ENCODE measurements at places on chromosomes 5 and 9.

DNA sequence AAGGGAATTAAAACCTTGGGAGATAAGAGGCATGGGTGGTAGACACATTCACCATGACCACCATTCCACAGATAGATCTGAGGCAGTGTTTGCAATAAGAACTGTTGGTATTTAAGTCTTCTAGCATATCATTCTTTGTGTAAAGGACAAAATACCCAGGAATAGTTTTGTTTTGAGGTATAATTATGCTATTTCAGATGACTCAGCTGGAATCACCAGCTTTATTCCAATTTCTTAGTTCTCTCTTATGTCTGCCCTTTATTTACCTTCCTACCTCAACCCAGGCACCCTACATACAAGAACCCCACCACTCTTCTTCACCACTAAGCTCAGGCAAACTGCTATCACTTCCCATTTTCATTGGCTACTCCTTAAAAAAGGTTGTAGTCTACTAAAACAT is 94.7 kb upstream of the TRIO start:
- DNase-seq: no peak

DNA sequence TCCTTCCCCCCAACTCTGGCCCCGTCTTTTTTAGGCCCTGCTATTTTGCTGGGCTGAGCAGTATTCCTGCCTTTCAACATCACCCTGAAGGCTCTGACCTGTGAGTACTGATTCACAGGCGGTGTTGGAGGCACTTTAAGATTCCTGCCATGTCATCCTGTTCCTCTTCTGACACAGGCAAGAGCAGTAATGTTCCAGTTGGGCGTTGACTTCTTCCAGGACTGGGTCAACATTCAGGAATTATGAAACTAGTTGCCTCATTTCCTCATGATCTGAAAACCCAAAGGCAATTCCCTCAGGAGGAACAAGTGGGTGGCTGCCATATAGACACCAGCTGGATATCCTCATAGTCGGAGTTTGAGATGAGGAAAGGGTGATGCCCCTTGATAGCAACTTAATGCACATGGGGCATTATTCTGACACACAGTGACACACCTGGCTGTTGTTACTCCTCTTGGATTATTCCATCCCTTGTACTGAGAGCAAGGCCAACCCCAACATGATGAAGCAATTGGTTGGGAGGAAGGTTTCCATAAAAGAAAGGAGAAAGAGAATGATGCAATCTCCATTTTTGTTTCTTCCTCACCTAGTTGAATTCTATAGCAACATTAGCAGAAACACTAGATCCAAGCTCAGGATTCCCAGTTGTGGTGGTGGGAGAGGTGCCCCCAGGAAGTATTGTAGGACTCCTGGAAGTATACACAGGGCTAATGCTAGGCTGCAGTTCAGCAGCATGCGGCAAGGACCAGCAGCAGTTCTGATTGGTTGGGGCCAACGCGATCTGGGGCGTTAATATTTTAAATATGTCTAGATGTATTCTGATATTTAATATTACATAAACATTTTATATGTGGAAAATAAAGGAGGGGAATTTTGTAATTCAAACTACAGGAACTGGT is 19.6 kb upstream of the GLRX start:
- peak; percentile 78 for DNase-seq

GRCh38 chr5:136396886-136397285 is 31.5 kb upstream of the TRPC7 start:
- DNase-seq: no peak

DNA sequence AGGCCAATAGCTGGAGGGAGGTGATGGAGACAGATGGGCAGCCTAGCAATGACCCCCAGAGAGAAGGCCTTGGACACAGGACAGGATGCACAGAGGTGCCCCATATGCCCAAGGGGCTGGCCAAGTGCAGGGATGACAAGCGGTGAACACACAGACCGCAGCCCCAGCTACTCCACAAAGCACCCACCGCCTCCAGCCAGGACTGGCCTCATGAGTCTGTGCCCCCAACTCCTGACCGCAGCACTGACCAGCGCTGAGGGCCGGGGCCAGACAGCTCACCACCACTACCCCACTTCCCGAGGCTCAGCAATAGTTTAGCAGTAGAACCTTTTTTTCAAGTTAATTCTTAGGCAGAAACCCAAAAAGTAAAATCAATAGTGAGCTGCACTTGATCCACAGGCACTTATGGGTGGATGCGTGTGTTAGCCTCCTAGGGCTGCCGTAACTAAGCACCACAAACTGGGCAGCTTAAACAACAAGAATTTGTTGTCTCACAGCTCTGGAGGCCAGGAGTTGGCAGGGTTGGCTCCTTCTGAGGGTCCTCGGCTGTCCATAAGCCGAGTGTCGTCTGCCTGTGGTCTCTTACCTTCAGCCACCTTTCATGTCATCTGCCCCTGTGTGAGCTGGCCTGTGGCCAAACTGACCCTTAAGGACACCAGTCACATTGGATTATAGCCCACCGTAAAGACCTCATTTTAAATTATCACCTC is 14.1 kb downstream of the ROR2 start:
- DNase-seq: no peak

GRCh38 chr9:81814794-81815464 is 113.3 kb upstream of the SPATA31D4 start:
- DNase-seq: no peak

DNA sequence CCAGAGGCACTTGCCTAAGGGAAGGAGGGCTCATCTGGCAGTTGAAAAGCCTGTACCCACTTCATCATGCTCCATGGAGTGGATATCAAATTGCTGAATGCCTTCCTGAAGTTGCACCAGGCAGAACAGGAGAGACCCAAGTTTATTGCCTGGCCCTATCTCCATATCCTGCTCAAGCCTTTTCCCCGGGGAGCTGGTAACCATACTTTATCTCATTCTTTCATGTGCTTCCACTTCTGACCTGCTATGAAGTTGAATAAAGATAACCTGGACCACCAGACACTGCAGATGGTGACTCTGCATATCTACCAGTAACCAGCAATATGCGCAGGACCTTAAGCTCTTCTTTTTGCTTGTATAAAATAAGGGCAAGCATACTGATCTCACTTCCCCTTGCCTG is 1397.5 kb upstream of the CDH6 start:
- DNase-seq: no peak

- DNase-seq: peak; percentile 79
Measured at GRCh38 chr9:131500939-131501541, 1.7 kb upstream of the POMT1 start.

DNA sequence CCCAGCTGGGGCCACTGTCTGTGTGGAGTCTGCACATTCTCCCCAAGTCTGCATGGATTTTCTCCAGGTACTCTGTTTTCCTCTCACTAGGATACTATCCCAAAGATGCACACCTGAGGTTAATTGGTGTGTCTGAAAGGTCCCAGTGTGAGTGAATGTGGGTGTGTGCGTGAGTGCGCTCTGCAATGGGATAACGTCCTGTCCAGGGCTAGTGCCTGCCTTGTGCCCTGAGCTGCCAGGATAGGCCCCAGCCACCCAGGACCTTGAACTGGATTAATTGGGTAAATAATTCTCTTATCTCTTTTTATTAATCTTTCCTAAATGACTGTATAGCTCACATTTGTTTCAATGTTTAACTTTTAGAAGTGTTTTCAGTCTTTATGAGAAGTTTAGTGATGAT is 11.5 kb upstream of the PANK3 start:
- DNase-seq: no peak

DNA sequence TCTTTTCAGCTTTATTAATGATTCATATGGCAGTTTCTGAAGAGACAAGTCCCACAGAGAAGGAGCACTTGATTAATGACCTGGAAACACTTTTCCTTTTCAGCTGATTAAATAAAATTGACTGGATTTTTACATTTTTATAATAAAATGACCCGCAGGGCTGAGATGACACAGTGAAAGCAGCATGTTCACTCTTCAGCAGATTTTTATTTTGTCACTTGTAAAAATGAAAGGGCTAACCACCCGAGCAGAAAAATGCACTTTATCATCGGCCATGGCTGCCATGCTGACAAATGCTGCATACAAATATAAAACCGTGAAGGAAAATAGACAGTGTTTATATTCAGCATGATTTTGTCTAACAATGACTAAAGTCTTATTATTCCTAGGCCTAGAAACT is 321.6 kb upstream of the ITGA1 start:
- DNase-seq: no peak

Data from ELR (cell line).